ENCODE measurements at places on chromosomes 1 and 21.

DNA sequence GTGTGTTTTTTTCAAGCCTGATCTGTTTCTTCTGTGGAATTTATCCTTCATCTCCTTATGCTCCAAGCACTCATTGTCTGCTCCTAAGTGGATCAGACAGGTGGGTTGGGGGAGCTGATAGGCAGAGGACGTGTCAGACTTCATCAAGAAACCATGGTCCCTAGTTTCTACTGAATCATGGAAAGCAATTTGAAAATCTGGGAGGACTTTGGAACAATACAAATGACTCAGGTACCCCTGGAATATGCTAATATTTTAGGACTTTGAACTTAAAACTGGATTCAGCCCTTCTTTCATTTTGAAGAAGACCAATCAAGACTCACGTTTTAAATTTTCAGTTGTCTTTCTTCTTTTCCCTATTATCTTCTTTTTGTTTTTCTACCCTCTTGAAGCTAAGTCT, 7.7 kb downstream of the ABCG1 start:
- no peak for DNase-seq

DNA sequence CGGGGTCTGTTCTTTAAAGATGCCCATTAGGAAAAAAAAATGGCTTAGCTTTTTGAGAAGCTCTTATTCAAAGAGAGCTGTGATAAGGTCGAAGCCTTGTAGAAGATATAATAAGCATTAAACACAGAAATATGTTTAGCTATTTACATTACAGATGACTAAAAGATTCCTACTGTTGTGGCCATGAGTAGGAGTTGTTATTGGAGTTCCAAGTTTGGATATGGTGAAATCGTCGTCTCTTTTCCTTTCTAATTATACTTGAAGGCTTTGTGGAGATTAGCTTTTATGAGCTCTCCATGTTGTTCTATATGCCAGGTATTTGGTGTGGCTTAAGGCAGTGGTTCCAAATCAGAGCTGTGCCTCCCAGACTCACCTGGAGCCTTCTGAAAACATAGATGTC, 79.9 kb upstream of the LAMC2 start:
- DNase-seq = no peak

DNA sequence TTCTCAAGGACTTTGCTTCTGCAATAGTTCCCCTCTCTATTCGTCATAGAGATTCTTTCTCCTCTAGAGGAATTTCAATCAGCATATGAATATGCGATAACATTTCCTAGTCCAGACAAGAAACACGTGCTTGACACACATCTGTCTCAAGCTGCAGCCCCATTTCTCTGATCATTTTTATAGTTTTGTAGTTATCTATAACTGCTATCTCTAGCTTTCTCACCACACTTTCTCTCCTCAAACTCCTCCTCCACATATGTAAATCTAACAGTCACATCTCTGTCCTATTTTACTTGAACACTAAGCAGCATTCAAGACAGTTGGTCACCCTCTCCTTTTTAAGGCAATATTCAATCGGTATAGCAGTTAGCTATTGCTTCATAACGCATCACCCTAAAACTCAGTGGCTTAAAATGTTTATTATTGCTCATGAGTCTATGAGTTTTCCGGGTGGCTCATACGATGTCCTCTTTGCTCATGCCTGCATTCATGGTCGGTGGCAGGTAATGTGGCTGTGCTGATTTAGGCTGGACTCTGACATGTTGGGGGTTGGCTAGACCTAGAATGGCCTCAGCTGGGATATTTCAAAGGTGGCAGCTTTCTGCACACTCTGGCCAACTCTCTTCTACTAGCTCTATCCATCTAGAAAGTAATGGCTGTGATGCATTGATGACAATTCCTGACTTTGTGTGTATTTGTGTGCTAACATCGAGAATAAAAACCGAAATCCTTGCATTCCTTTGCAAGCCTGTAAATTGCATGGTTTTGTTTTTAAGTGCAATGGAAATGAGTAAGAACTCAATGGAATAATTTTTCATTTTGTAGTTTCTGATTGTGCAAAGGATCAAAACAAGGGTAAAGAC, 20.6 kb downstream of the ATP6V1G3 start:
- DNase-seq = no peak

DNA sequence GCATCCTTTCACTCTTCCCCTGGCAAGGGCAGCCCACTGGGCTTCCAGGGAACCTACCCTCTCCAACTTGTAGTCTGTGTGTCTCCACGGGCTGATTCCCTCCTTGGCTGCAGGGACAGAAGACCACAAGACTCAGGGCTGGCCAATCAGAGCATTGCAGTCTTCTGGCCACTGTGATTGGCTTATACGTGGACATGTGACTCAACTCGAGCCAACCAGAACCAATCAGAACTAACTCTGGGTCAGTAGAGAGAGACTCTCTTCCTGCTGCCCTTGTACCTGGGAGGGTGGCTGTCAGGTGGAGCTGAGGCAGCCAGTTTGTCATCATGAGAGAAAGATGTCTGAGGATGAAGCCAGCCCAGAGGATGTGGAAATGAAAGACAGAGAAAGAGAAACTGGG, 64.0 kb downstream of the DHRS3 start:
- DNase-seq = peak; percentile 40

DNA sequence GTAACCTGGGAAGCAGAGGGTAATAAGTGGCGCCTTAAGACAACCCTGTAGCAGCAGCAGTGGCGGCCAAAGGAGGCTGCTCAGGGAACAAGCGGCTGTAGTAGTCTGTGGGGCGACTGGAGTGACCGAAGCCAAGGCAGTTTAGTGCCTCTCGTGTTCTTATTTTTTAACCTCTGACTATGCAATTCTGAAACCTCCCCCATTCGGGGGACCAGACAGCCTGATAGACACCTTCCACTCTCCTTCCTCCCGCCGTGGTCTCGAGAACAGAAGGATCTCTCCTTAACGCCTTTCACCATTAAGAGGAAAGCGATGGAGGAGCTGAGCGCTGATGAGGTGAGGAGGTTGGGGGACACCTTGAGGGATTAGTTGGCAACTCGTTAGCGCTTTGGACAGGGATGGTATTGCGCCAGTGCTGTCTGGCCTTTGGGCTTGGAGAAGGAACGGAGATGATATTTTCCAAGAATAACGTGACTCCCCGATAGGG, 644 bp downstream of the UBE4B start:
- no peak for DNase-seq

GRCh38 chr1:211382714-211383480, 56.3 kb downstream of the TRAF5 start:
- peak; percentile 92 for DNase-seq

DNA sequence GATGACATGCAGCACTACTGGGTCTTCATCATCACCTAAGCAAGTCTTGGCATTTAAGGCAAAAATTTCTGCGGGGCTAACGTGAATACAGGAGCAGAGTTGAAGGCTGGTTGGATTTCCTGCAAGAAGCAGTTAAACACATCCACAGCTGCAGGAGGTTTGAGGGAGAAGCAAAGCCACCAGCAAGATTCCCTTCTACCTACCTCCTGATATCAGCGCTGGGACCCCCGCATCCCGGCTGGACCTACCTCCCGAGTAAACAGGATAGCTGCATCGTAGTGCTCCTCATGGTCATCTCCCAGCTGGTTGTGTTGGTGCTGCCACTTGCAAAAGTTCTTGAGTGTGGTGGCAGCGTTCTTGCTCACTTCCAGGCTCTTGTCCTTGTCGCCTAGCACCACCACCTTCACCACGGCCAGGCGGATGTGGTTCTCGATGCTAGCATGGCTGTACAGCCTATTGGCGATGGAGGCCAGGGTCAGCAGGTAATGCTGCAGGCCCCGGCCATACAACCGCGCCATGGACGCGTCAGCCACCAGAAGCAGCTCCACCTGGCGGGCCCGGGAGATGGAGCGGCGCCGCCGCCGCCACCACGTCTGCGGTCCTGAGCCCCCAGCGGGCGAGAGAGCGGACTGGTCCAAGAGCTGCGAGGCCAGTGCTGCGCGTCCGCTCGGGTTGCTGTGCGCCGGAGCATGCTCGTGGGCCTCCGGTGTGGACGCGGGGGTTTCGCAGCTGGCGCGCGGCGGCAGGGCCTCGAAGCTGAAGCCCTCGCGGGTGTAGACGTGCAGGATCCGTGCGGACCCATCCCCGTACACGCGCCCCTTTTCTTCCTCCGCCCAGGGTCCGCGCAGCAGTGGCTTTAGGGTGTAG, 1.6 kb downstream of the ADAMTS5 start:
- peak; percentile 50 for DNase-seq

DNA sequence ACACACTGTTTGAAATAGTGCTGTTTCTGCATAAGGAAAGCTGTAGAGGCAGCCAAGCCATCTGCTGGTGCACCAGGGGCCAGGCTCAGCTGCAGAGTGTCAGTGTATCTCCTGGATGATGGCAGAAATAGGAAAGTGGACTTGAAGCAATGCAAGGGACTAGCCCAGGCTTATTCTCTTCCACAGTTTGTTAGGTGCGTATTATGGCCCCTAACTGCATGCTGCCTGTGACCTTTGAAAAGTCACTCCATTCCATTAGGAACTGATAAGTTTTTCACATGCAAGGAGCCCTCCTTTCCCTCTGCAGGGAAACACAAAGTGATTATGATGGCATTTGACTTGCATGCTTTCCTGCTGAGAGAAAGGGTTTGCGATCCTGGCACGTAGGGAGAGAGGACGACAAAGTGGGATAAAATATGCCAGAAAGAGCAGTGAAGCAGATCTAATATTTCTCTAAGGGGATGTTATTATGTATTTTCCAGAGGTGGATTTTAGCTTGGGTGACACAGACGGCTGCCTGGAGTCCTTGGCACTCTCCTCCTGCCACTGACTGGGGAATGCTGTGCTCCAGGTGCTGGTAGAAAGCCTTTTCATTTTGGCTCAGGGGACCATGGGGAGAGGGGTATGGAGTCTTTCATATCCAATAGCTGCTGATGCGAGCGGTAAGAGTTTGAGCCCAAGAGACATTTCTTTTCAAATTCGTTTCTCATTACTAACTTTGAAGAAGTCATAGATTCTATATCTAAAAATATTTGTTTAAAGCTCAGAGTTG, 402.1 kb upstream of the B3GALT2 start:
- no peak for DNase-seq

All from AG08396 (cell line).